ENCODE measurements at places on chromosomes 5 and 9. TPM values are rescaled to one million over a fixed set of nuclear protein-coding genes. Genes with fewer than 3 reads are reported as not detected.

DNA sequence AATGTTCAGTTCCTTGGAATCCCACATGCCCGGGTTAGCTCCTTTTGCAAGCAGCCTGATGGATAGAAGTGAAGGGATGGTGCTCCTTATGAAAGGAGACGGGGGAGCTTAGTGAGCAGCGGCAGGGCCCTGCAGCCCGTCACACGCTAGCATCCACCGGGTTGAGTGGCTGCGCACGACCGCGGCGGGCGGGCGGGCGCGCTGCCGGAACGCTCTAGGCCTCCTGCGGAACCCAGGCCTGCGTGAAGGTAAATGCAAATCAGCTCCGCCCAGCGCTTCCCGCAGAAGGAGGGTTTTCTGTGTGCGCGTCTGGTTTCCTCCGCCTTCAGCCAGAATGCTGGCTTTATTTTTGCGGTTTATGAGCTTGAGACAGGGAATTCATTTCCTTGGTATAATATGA lies 19.8 kb downstream of the IL12B start:
- no peak overlapping the region for H3K27ac ChIP-seq
- H3K4me3 ChIP-seq, result no peak overlapping the region
- no peaks in the 10 kb centered on the region for H3K4me1 ChIP-seq
- H3K27me3 ChIP-seq, result no peaks in the 10 kb centered on the region

GRCh38 chr5:118554241-118554640 lies 434.1 kb downstream of the DTWD2 start:
- H3K36me3 ChIP-seq, result no peaks in the 10 kb centered on the region
- DNase-seq, result no peak
- H3K27ac ChIP-seq, result peak overlapping the region; percentile 28
- peaks cover 24% of the 10 kb centered on the region for H3K4me1 ChIP-seq
- no peaks in the 10 kb centered on the region for H3K27me3 ChIP-seq

SPINK6 gene
- not detected for total RNA-seq

DNA sequence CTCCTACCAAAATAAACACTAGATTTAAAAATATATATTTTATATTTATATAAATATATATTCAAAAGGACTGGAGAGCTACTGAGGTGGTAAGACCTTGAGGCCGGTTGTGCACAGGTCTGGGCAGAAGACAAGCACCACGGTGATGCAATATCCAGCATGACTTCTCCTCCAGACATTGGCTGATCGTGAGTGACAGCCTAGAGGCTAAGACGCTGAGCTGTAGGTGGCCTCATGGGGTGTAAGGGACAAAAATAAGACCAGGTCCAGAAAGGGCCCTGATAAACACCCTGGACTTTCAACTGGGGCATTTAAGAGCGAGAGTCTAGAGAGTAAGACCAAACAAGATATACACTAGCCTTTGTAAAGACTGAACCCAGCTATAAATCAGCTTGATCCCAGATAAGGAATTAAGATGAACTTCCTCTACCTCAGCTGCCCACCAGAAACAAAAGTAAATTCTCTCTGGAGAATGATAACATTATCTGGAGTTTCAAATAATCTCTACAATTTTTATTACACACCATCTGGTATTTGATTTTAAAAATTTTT lies 14.2 kb upstream of the C5orf47 start:
- H3K36me3 ChIP-seq, result no peaks in the 10 kb centered on the region
- H3K4me3 ChIP-seq, result no peak overlapping the region
- H3K4me1 ChIP-seq, result no peaks in the 10 kb centered on the region

- H3K27me3 ChIP-seq, result no peaks in the 10 kb centered on the region
- no peak overlapping the region for H3K4me3 ChIP-seq
- no peaks in the 10 kb centered on the region for H3K36me3 ChIP-seq
- no peak for DNase-seq
- H3K4me1 ChIP-seq, result no peaks in the 10 kb centered on the region
These were observed 258.3 kb downstream of the HSPA4 start for GRCh38 chr5:133309984-133310621.

DNA sequence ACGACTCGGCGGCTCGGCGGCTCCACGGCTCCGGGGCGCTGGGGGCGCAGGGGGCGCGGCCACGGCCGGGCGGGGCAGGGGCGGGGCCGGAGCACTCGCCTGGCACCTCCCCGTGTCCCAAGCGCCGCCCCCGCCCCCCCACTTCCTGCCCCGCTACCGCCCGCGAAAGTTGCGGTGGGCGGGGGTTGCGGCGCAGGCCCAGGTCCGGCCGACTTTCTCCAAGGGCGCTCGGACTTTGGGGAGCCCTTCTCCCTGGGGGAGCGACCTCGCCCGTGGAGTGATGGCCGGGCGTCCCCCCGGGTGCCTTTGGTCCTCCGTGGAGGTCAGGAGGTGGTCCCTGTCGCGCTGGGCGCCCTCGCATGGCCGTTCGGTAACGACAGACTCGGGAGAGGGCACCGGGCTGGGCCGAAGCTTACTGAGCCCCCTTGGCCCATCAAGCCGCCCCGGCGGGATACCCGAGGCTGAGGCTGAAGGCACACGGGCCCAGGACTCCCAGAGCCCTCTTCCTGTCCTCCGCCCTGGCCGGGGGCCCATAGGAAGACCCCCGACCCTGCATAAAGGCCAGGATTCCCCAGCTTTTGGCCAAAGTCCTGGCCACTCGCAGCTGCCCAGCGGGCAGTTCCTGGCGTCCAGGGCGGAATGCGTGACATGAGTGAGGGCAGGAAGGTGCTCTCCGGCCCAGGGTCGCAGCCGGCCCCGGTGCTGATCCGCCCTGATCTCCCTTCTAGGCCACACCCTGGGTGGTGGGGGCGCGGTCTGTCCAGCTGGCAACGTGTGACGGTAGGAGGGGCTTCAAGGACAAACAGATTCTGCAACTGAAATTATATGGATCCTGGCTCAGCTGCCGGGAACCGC lies 883 bp upstream of the VAV2 start:
- H3K27me3 ChIP-seq, result no peaks in the 10 kb centered on the region
- peak overlapping the region; percentile 87 for H3K27ac ChIP-seq
- no peaks in the 10 kb centered on the region for H3K4me1 ChIP-seq
- peak overlapping the region; percentile 76 for H3K4me3 ChIP-seq
- H3K36me3 ChIP-seq, result no peaks in the 10 kb centered on the region

DNA sequence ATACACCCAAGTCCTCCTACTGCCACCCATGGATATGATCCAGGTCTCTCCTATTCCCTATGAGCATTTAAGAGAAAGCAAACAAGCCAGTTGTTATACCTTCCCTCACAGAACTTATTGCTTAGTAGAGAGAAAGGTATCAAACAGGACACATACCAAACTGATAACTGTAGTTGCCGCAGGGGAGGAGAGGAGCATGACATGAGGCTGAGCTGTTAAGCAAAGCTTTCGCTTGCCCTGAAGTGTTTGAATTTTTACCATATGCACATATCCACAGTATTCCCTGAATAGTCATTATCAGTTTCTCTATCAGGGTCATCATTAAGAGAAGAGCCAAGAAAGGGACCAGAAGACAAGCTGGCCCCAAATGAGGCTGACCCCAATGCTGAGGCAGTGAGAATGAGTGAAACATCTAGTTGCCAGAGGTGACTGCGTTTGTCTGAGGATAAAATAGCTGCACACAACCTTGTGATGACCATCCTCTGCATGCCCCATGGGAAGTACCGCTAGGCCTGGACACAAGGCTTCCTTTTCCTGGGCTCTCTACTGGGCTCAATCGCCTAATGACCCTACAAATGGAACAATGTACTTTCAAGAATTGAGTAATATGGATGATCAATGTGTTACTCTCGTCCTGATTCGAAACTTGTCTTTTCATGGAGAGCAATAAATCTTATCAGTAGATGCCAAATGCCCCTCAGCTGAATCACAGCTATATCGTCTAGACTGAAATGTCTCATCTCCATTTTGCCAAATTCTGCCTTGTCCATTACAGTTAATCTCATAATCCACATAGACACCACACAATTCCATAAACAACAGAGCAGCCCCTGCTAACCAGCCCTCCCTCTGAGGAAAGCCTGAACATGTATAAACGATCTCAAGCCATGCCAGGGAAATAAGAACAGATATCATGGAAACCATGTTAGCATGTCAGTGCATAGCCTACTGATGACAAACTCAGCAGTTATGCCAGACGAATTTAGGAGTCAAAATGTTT lies 4.3 kb upstream of the IFNK start:
- no peak overlapping the region for H3K4me3 ChIP-seq
- H3K4me1 ChIP-seq, result no peaks in the 10 kb centered on the region
- no peak overlapping the region for H3K27ac ChIP-seq
- H3K27me3 ChIP-seq, result no peaks in the 10 kb centered on the region
- no peaks in the 10 kb centered on the region for H3K36me3 ChIP-seq

DNA sequence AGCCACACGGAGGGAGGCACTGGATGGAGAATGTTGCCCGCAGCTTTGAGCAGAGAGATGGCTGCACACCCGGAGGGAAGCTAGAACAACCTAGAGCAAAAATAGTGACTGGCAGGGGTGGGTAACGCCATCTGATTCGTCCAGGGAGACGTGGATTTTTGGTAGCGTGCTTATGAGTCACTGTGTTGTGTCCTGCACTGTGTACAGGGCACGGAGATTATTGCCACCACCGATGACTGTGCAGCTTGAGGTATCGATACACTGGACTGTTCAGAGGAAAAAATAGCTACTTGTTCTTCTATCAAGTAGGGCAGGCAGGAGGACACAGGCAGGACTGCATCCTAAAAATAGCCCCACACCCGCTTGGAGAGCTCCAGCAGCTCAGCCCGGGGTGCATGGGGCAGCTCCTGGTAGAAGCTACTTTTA lies 6.0 kb downstream of the UBE2QL1 start:
- H3K27me3 ChIP-seq, result no peaks in the 10 kb centered on the region
- no peak for DNase-seq
- H3K4me1 ChIP-seq, result peaks cover 48% of the 10 kb centered on the region
- H3K27ac ChIP-seq, result peak overlapping the region; percentile 90
- no peak overlapping the region for H3K4me3 ChIP-seq
- no peaks in the 10 kb centered on the region for H3K36me3 ChIP-seq

GRCh38 chr5:89397096-89397495 lies 514.1 kb upstream of the MEF2C start:
- DNase-seq, result no peak
- no peak overlapping the region for H3K4me3 ChIP-seq
- H3K27ac ChIP-seq, result no peak overlapping the region
- H3K4me1 ChIP-seq, result no peaks in the 10 kb centered on the region
- no peaks in the 10 kb centered on the region for H3K27me3 ChIP-seq

PSIP1 gene
- 21.7 TPM for total RNA-seq

DNA sequence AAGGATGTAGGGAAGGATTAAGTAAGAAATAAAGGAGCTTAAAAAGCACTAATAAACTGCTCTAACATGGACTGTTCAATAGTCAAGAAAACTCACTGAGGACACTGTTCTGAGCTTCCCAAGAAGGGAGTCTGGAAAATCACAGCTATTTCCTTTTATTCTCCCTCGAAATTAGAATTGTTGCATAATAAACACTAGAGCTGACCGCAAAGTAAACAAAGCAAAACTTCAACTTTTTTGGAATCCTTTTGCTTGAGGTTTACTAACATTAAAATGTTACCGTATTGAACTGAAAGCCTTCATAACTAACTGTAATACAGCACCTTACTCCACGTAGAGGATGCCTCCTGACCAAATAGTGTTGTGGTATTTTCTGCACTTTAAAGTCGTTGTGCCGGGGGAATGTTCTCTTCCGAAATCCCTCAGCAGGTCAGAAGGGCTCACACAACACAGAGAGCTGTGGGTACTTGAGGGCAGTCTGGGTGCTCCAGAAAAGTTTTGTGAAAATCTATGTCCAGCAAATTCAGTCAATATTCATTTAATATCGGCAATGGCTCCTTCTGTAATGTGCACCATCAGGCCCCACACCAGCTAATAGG lies 59.2 kb downstream of the TTLL11 start:
- H3K27ac ChIP-seq, result no peak overlapping the region
- DNase-seq, result no peak
- H3K27me3 ChIP-seq, result no peaks in the 10 kb centered on the region
- no peaks in the 10 kb centered on the region for H3K4me1 ChIP-seq
- no peak overlapping the region for H3K4me3 ChIP-seq

GRCh38 chr5:69432412-69433206 lies 17.7 kb downstream of the MARVELD2 start:
- H3K4me3 ChIP-seq, result no peak overlapping the region
- no peaks in the 10 kb centered on the region for H3K27me3 ChIP-seq
- no peaks in the 10 kb centered on the region for H3K36me3 ChIP-seq
- DNase-seq, result no peak
- H3K27ac ChIP-seq, result no peak overlapping the region

GRCh38 chr5:55343609-55344008 lies 35.8 kb downstream of the MTREX start:
- H3K27ac ChIP-seq, result no peak overlapping the region
- no peaks in the 10 kb centered on the region for H3K27me3 ChIP-seq
- DNase-seq, result no peak
- no peaks in the 10 kb centered on the region for H3K4me1 ChIP-seq

GRCh38 chr9:91001146-91001611 lies 199.6 kb downstream of the SYK start:
- DNase-seq, result no peak
- H3K27ac ChIP-seq, result no peak overlapping the region
- no peaks in the 10 kb centered on the region for H3K4me1 ChIP-seq
- H3K36me3 ChIP-seq, result no peaks in the 10 kb centered on the region

GRCh38 chr5:177309351-177310191 lies 2.1 kb downstream of the MXD3 start:
- H3K27me3 ChIP-seq, result no peaks in the 10 kb centered on the region
- no peak overlapping the region for H3K4me3 ChIP-seq
- H3K27ac ChIP-seq, result no peak overlapping the region
- no peaks in the 10 kb centered on the region for H3K4me1 ChIP-seq
- DNase-seq, result no peak

C9 gene
- total RNA-seq, result not detected

- H3K27me3 ChIP-seq, result no peaks in the 10 kb centered on the region
- no peaks in the 10 kb centered on the region for H3K4me1 ChIP-seq
- no peak overlapping the region for H3K27ac ChIP-seq
- no peak overlapping the region for H3K4me3 ChIP-seq
- no peaks in the 10 kb centered on the region for H3K36me3 ChIP-seq
These were observed 68.1 kb downstream of the YIPF5 start for GRCh38 chr5:144102361-144102760.

- no peak for DNase-seq
- H3K4me1 ChIP-seq, result no peaks in the 10 kb centered on the region
These were observed 22.7 kb upstream of the QSOX2 start for GRCh38 chr9:136268318-136268717.

DNA sequence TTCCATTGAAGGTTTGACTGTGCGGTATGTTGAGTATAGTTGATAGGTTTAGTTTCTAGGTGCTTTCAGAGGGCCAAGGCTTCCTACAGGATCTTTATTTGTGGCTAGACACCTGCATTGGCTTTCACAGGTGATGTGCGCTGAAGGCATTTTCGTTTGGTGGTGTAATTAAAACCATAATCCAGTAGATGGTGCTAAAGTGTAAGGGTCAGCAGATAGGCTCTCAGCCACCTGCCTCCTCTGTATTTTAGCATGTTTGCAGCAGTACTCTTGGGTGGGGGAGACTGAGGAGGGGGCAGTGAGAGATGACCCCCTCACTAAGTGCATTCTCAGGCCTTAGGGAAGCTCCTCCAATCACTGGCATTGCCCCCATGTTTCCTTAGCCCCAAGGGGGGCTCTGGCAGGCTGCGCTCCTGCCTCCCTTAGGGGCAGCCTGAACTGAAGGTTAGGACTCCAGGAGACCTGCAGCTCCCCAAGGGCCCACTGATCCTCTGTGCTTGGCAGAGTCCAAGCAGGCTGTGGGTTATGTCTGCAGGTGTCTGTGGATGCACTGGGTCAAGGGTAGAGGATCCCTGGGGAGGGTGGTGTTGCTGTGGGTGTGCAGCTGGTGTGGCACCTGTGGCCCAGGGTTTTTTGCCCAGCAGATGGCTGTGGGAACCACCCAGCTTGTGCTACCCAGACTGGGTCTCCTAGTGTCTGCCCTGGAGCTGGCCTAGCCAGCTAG lies 23.4 kb downstream of the CDK20 start:
- H3K4me1 ChIP-seq, result no peaks in the 10 kb centered on the region
- no peaks in the 10 kb centered on the region for H3K36me3 ChIP-seq
- no peak overlapping the region for H3K4me3 ChIP-seq
- H3K27me3 ChIP-seq, result no peaks in the 10 kb centered on the region
- no peak for DNase-seq

GRCh38 chr5:1335540-1336095 lies 9.3 kb downstream of the CLPTM1L start:
- DNase-seq, result no peak
- H3K36me3 ChIP-seq, result peaks cover 93% of the 10 kb centered on the region
- no peak overlapping the region for H3K4me3 ChIP-seq

TRMT10B gene
- total RNA-seq, result 2.5 TPM
